ENCODE measurements at places on chromosomes 3 and 15.

DNA sequence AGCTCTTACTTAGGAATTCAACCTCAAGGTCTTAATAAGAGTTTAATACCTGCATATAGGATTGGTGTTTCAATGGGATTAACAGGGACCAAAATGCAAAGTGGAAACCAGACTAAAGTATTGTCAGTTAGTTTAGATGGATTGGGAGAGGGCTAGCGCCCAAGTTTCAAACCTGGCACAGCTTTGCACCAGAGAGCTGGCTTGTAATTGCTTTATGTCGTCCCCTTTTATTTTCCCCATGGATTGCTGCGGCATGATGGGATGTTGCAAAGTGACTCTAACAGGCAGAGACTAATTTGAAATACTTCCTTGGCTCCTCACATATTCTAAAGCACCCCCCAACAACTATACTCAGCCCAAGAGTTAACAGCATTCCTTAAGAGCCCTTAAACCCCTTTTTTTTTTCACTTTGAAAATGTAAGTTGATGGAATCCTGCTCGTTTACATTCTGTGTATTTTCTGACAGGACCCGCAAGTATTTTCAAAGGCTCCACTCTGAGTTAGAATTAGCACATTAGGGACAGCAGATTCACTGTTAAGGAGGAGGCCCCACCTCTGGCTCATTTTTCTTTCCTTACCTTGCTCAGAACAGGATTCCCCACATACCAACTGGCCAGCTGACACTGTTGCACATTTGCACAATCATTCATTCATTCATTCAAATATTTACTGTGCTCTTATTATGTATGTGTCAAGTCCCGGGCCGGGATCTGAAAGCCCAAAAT, 214.2 kb downstream of the ERC2 start:
- no peak for DNase-seq

DNA sequence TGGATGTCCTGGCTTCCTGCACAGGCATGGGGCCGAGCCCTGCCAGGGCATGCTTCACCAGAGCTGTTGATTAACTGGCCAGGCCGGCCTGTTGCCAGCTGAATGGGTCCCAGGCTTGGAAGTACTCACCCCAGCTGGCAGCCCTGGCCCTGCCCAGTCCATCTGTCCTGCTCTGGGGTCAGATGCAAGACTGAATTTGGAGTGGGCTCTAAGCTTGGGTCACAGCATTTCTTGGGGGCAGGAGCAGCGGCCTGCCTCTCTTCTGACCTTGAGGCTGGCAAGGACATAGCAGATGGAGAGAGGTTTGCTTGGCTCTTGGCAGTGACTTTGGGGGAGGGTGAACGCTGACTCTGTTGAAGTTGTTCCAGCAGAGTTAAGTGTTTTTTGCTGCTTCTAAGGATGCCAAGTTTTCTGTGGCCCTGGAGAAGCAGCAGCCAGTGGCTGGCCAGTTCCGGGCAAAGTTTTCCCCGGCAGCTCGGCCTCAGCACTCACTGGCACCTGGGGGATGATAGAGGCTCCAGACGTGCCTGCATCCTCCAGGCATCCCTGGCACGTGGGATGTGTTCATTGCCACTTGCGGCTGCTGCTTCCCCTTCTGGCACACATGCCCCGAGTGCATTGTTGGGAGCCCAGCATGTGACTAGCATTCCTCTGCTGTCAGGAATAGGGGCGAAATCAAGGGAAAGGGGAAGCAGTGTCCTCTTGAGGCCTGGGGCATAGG, 22.9 kb downstream of the PDIA5 start:
- no peak for DNase-seq

- DNase-seq: no peak
Measured at GRCh38 chr15:37101980-37102304, 1.6 kb upstream of the MEIS2 start.

- DNase-seq: no peak
Measured at GRCh38 chr15:46293550-46293949, 658.7 kb downstream of the SQOR start.

- no peak for DNase-seq
Measured at GRCh38 chr3:8593021-8593827, 51.4 kb downstream of the SSUH2 start.

DNA sequence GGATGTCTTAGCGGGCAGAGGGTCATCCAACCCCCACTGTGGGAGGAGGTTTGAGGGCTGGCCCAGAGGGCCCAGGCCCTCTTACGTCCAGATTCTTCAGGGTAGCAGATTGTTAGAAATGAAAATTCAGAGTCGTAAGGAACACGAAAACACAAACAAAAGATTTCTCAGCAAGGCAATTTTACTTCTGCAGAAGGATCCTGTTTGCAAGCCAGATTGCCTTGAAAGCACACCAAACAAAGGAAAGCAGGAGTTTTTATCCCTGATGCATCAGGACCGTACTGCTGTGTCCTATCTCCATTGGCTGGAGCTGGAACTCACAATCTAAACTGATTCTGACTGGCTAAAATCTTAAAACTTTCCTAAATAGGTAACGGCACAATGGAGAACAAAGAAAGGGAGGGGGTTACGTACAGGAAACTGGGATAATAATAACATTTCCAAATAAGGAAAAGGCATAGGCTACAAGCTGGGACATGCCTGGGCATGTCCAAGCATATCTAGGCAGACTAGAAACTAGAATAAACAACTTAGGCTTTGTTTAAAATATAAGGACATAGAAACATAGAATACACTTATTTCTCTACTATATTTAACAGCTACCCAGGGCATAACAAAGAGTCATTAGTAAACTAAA, 97.3 kb upstream of the C2CD4B start:
- DNase-seq: no peak

GRCh38 chr3:191020730-191021396, 158.4 kb upstream of the GMNC start:
- DNase-seq: no peak

- no peak for DNase-seq
Measured at GRCh38 chr3:134559591-134559990, 73.7 kb downstream of the CEP63 start.

Measured in NT2/D1 (cell line).